ENCODE measurements at places on chromosomes 16 and 17. TPM values are rescaled to one million over a fixed set of nuclear protein-coding genes. Genes with fewer than 3 reads are reported as not detected.

- no peak for DNase-seq
- H3K4me1 ChIP-seq = no peaks in the 10 kb centered on the region
- H3K27ac ChIP-seq = no peak overlapping the region
- H3K27me3 ChIP-seq = no peaks in the 10 kb centered on the region
- no peak overlapping the region for H3K4me3 ChIP-seq
These were observed 88.4 kb upstream of the CDH5 start for GRCh38 chr16:66278111-66278531.

DNA sequence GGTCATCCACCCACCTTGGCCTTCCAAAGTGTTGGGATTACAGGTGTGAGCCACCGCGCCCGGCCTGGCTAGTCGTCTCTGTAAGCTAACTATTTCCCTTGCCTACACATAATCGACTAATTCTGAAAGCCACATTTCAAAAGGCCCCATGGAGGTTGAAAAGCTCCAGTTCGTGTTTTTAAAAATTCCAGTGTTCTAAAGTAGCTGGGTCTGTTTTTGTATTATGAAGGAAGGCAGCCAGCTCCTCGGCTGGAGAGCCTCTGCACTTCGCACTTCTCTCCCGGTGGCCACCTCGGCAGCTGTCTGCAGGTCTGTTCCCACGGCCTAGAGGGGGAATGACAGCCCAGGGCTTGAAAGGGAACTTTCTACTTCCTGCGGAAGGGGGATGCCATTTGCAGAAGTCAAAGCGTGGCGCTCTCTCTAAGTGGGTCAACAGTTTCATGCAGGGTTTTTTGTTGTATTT, 16.9 kb downstream of the HASPIN start:
- no peak overlapping the region for H3K4me3 ChIP-seq
- H3K27me3 ChIP-seq = peaks cover 4% of the 10 kb centered on the region
- no peak for DNase-seq
- H3K27ac ChIP-seq = no peak overlapping the region
- peaks cover 14% of the 10 kb centered on the region for H3K4me1 ChIP-seq
- H3K36me3 ChIP-seq = no peaks in the 10 kb centered on the region

GRCh38 chr17:58572846-58573245, 58.4 kb upstream of the MTMR4 start:
- peaks cover under 1% of the 10 kb centered on the region for H3K27me3 ChIP-seq
- H3K27ac ChIP-seq = no peak overlapping the region
- H3K4me3 ChIP-seq = no peak overlapping the region
- peaks cover 5% of the 10 kb centered on the region for H3K4me1 ChIP-seq

GRCh38 chr17:7496470-7497183, 12.5 kb downstream of the POLR2A start:
- no peak overlapping the region for H3K4me3 ChIP-seq
- DNase-seq = no peak
- H3K27ac ChIP-seq = no peak overlapping the region
- no peaks in the 10 kb centered on the region for H3K27me3 ChIP-seq
- peaks cover 51% of the 10 kb centered on the region for H3K36me3 ChIP-seq

DNA sequence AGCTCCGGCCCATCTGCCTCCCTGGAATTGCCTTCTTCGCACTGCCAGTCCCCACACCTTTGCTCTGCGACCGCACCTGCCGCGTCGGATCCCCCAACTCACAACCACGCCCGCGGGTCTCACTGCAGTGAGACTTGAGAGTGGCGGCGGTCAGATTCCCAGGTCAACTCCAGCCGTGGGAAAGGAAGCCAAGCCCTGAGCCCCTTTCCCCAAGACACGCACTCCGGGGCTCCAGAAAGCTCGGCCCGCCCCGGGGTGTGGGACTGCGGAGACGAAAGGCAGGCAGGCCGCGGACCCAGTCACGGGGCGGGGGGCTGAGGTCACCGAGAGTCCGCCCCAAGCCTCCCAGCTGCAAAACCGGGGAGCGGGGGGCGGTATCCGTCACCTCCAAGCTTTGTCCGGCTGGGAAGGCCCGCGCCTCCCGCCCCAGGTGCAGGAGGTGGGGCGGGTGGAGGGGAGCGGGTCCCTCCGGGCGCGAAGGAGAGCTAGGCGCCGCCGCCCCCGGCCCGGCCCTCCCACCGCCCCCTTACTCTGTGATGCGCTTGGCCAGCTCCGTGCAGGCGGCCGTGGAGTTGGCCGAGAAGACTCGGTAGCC, 615 bp downstream of the PRPSAP1 start:
- H3K27me3 ChIP-seq = peaks cover 1% of the 10 kb centered on the region
- peak overlapping the region; percentile 99 for H3K27ac ChIP-seq
- H3K4me1 ChIP-seq = peaks cover 18% of the 10 kb centered on the region
- no peaks in the 10 kb centered on the region for H3K36me3 ChIP-seq

GRCh38 chr17:75822119-75822799, 21.9 kb downstream of the UNC13D start:
- no peak overlapping the region for H3K4me3 ChIP-seq
- no peak for DNase-seq
- H3K36me3 ChIP-seq = peaks cover 24% of the 10 kb centered on the region
- H3K27me3 ChIP-seq = no peaks in the 10 kb centered on the region
- H3K4me1 ChIP-seq = peaks cover 4% of the 10 kb centered on the region

- no peaks in the 10 kb centered on the region for H3K36me3 ChIP-seq
- no peak overlapping the region for H3K4me3 ChIP-seq
- no peak for DNase-seq
- H3K27ac ChIP-seq = peak overlapping the region; percentile 86
- H3K4me1 ChIP-seq = peaks cover 49% of the 10 kb centered on the region
These were observed 2.4 kb upstream of the ACSF2 start for GRCh38 chr17:50423553-50424159.

- no peaks in the 10 kb centered on the region for H3K4me1 ChIP-seq
- peaks cover 41% of the 10 kb centered on the region for H3K36me3 ChIP-seq
- H3K27ac ChIP-seq = no peak overlapping the region
- H3K27me3 ChIP-seq = no peaks in the 10 kb centered on the region
These were observed 52.5 kb downstream of the ZNF778 start for GRCh38 chr16:89269805-89270665.

- no peak overlapping the region for H3K4me3 ChIP-seq
- H3K4me1 ChIP-seq = peaks cover 7% of the 10 kb centered on the region
- peaks cover 16% of the 10 kb centered on the region for H3K27me3 ChIP-seq
- no peak overlapping the region for H3K27ac ChIP-seq
- H3K36me3 ChIP-seq = no peaks in the 10 kb centered on the region
- no peak for DNase-seq
These were observed 54.2 kb downstream of the TMEM100 start for GRCh38 chr17:55668312-55668920.

DNA sequence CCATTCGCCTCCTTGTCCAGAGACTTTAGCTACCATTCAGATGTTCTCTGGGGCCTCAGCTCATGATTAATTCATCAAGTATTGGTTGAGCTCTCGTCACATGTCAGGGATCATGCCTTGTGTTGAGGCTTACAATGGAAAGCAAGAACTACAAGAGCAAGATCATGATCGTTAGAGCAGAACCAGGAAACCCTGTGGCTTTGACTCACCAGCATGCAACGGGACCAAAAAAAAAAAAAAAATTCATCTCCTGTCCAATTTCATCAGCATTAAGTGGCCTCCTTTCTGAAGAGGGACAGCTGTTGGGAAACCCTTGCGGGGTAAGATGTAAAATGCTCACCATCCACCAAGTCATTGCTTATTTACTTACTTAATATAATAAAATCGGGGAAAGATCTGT, 12.1 kb upstream of the USP10 start:
- H3K27me3 ChIP-seq = peaks cover 11% of the 10 kb centered on the region
- peaks cover 19% of the 10 kb centered on the region for H3K4me1 ChIP-seq
- H3K36me3 ChIP-seq = no peaks in the 10 kb centered on the region
- no peak overlapping the region for H3K27ac ChIP-seq

GRCh38 chr16:53121043-53121620, 66.3 kb downstream of the CHD9 start:
- H3K27me3 ChIP-seq = no peaks in the 10 kb centered on the region
- H3K36me3 ChIP-seq = peaks cover 9% of the 10 kb centered on the region
- H3K27ac ChIP-seq = peak overlapping the region; percentile 84
- H3K4me1 ChIP-seq = peaks cover 10% of the 10 kb centered on the region
- H3K4me3 ChIP-seq = no peak overlapping the region

METTL22 gene
- total RNA-seq = 63.3 TPM

ZPBP2 gene
- not detected for total RNA-seq

OR4D1 gene
- not detected for total RNA-seq

SNAI3 gene
- 0.69 TPM for total RNA-seq
